ENCODE measurements at places on chromosomes 7 and 10. TPM values are rescaled to one million over a fixed set of nuclear protein-coding genes. Genes with fewer than 3 reads are reported as not detected.

The EXOC4 gene
- 22.5 TPM for polyA plus RNA-seq

The CTNNA3 gene
- not detected for polyA plus RNA-seq

The MUC3A gene
- polyA plus RNA-seq, result 0.01 TPM

The FGF8 gene
- 0.26 TPM for polyA plus RNA-seq

The CALHM3 gene
- not detected for polyA plus RNA-seq

DNA sequence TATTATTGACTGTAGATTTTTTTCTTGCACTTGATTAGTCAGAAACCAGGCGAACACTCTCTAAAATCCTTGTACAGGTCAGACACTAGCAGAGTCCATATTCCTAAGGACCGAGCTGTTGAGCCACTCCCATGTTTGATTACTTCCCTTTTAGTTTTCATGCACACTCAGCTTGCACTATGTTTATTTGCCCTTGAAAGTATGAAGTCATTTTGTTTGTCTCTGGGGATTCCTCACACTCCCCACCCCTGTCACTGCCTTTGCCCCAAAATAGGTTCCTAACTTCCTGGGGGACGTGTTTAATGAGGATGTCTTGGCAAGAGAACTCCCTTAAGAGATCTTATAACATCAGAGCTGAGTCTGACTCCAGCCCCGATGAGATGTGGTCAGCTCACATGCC is 182.1 kb downstream of the EVX1 start:
- DNase-seq, result no peak

- no peak for DNase-seq
Measured at GRCh38 chr7:100888291-100888987, 1.1 kb downstream of the UFSP1 start.

DNA sequence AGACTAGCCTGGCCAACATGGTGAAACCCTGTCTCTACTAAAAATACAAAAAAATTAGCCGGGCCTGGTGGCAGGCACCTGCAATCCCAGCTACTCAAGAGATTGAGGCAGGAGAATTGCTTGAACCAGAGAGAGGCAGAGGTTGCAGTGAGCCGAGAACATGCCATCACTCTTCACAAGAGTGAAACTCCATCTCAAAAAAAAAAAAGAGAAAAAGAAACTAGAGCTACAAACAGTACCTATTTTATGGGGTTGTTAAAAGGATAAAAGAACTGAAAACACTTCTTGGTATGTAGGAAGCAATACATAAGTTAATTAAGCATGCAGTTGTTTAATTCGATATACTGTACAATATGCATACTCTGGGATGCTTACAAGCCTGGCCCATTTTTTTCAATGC is 216.9 kb downstream of the SORCS1 start:
- DNase-seq, result no peak

GRCh38 chr10:100740476-100741377 is 4.7 kb upstream of the PAX2 start:
- no peak for DNase-seq

GRCh38 chr10:110358869-110359629 is 54.3 kb upstream of the SMNDC1 start:
- DNase-seq, result no peak

- DNase-seq, result no peak
Measured at GRCh38 chr10:102727037-102727818, 12.8 kb downstream of the SFXN2 start.

DNA sequence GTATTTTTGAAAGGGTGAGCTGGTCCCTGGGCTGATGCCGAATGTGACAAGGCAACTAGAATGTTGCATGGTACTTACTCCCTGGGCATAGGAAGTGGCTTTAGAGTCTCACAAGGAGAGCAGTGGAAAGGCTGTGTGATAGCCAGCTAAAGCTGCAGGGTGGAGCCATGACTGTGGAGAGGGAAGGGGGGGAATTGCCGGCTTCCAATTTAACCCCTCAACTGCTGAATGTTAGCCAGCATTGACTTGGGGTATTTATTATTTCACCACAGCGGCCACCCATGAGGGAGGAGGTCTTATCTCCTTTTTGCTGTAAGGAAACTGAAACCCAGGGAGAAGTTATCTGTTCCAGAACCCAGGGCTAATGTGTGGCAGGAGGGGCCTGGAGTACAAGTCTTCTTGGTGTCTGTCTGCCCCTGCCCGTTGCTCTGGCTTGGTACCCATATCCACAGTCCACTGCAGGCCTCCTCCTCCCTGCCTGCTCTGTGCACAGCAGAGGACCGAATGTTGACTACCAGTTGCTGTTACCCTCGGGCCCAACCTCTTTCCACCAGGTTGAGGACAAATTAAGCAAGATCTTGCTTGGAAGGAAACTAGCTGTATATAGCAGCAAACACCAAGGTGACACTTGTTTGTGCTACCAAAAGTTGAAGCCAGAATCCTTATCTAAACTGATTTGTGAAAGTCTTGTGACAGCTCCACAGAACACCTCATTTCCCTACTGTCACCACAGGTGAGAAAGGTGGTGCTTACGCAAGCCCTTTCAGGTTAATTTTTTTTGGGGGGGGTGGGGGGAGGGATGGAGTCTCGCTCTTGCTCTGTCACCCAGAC is 37.6 kb downstream of the WBP1L start:
- no peak for DNase-seq

DNA sequence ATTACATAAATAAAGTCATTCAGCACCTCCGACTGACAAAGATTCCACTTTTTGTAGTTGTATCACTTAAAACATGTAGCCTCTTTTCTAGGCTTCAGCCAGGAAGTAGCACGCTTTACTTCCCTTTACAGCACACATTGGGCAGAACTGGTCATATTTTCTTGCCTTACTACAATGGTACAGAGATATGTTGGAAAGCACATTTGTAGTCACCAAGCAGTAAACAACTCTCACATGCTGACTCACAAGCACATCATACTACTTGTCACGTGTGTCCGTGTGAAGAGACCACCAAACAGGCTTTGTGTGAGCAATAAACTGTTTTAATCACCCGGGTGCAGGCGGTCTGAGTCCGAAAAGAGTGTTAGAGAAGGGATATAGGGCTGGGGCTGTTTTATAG is 1071.8 kb downstream of the DNAJB9 start:
- no peak for DNase-seq

All from HepG2 (cell line).